ENCODE measurements at places on chromosomes 12 and 14.

DNA sequence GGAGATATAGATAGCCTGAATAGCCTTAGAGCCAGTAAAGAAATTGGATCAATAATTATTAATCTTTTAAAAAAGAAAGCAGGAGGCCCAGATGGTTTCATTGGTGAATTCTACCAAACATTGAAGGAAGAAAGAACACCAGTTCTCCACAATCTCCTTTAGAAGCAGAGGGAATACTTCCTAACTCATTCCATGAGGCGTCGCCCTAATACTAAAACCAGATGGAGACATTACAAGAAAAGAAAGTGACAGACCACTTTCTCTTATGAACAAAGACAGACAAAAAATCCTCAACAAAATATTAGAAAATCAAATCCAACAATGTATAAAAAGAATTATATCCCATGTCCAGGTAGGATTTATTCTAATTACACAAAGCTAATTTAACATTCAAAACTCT, 362.6 kb downstream of the BCAT1 start:
- no peak for DNase-seq

- no peak for DNase-seq
Observed at GRCh38 chr12:64745259-64745807, 13.9 kb downstream of the GNS start.

GRCh38 chr14:22268875-22269274, 320.1 kb downstream of the DAD1 start:
- peak; percentile 12 for DNase-seq

GRCh38 chr12:41564816-41565215, 376.7 kb downstream of the PDZRN4 start:
- DNase-seq = no peak

- no peak for DNase-seq
Observed at GRCh38 chr14:90758959-90759358, 57.3 kb downstream of the TTC7B start.

DNA sequence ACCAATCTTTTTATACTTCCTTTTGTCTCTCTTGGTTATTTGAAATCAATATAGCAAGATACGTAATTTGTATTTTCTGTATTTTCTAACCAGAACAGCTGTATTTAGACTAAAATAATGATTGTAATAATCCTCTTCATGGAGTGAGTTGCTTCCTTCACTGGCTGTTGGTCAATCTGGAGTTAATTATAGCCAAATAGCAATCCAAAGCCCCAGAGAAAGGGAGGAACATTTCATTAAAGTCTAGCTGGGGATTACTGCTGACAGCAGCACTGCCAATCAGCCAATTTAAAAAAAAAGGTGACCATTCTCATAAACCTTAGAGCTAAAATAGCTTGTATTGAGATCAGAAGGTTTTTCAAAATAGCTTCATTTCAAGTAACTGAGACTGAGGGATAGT, 118.0 kb downstream of the TRHDE start:
- DNase-seq = no peak

GRCh38 chr12:85794531-85794930, 41.7 kb downstream of the RASSF9 start:
- DNase-seq = no peak

- DNase-seq = no peak
Observed at GRCh38 chr12:107597695-107598410, 87.7 kb upstream of the PWP1 start.

- DNase-seq = no peak
Observed at GRCh38 chr14:102272392-102272791, 32.6 kb downstream of the MOK start.

DNA sequence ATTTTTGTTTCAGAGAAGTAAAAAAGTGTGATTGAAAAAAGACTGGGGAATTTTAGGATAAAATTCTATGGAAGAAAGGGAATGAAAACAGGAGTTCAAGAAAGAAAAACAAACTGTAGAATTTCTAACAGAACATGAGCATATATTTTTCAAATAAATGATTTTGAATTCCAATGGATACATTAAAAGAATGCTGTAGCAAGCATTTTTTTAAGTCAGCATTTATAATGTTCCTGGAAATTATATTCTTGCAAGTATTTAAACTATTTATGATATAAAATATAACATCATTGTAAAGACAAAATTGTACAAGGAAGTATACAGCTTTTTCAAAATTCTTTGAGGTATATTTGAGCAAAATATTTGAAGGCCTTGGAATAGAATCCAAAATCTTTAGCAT, 450.7 kb downstream of the AEBP2 start:
- DNase-seq = no peak

DNA sequence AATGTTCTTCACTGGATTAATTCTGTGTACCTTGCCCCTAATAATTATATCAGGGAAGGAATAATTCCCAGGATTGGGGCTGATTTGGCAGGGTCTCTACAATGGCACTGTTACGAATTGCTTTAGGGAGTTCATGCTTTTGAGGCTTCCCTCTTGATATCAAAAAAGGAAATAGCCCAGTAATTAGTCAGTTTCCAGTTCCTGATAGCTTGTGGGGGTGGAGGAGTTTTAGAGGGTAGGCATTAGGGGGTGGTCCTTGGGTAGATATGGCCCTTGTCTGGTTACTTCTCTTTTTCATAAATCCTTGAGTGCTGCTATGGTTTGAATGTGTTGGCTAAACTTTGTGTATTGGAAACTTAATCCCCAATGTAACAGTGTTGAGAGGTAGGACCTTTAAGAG, 6.1 kb upstream of the SRSF5 start:
- DNase-seq = no peak

DNA sequence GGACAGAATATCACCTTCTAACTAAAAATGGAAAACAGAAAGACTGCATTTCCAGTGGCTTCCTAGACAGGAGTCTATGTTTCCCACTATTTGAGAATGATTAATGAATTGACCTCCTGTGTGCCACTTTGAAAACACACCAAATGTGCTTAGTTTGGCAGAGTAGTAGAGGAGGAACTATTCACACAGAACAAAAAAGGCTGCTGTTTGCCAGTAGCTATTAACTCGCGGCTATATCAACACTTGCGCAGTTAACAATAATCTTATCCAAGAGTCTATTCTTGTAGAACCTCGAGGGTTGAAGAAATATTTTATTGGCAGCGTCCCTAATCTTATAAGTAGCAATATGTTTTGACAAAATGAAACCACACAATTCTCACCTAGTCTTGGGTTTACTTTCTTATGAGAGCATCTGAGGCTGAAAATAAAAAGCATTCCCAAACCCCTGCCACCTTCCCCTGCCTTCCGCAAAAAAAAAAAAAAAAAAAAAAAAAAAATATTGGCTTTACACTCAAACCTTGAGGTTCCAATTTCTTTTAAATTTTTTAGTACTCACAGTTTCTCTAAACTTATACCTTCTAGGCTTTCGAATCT, 127.3 kb upstream of the FLRT2 start:
- DNase-seq = no peak

GRCh38 chr12:115660211-115660805, 617.2 kb downstream of the MED13L start:
- DNase-seq = no peak

All from CD4-positive, alpha-beta T cell treated with Interferon alpha-2 for 1 hour (primary cell).